ENCODE measurements at places on chromosomes 4 and X.

- DNase-seq: peak; percentile 45
Measured at GRCh38 chrX:39896951-39897740, 200.6 kb downstream of the BCOR start.

DNA sequence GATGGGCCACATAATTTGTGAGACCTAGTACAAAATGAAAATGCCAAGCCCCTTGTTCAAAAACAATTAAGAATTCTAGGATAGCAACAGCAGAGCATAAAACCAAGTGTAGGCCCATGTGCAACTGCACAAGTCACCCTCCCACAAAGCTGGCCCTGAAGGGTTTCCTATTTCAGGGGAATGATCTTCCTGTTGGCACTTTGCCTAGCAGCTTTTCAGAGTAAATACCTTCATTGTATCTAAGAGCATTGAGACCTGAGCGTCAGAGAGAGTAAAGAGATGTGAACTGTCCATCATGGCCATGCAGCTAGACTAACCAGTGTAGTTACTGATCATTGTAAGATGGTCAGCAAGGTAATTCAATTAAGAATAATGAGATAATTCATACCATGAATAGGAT, 113.6 kb downstream of the CNKSR2 start:
- DNase-seq: peak; percentile 52

GRCh38 chrX:17616936-17617335, 120.4 kb upstream of the SCML1 start:
- DNase-seq: no peak

DNA sequence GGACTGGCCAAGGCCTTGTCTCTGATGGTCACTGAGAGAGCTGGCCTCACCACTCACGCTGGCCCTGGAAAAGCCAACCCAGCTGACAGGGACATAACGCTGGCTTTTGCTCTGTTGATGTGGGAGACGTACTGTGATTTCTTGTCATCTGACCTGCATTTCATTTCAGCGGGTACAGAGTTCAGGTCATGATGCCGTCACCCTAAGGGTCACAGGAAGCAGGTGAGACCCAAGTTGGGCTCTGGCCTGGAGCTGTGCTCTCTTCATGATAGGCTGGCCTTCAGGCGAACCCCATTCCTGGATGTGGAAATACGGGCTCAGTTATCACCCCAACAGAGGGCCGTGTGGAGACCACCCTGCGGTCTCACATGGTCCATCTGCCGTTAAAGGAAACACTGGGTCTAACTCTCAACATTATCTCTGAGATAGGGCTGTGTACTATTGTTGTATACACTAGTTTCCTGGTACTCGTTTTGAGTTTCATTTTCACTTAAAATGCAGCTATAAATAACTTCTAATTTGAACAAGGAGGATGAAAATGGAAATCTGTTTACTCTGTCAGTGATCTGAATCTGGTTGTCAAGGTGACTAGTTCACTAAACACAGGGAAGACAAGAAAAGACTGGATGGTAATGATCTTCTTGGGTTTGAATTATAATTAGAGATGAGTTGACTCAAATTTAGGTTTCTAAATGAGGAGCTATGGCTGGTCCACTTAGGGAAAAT, 89.1 kb downstream of the TBC1D9 start:
- no peak for DNase-seq

- no peak for DNase-seq
Measured at GRCh38 chr4:3481783-3482393, 18.8 kb downstream of the DOK7 start.

DNA sequence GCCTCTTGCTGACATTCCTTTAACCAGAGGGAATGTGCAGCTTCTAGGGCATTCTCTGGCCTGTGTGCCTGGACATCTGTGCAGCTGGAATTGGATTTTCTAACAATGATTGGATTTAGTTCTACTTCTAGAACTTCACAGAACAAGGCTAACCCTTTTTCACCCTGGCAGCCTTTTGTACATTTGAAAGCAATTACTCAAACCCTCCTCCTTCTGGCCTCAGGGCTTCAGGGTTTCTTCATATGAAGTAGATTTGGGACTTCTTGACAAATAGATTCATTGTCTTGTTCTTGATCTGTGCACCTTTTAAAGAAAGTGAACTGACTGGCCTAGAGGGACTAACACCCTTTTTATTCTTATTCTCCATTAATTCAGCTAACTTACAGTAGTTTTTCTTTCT, 30.1 kb downstream of the SPATA18 start:
- DNase-seq: no peak

DNA sequence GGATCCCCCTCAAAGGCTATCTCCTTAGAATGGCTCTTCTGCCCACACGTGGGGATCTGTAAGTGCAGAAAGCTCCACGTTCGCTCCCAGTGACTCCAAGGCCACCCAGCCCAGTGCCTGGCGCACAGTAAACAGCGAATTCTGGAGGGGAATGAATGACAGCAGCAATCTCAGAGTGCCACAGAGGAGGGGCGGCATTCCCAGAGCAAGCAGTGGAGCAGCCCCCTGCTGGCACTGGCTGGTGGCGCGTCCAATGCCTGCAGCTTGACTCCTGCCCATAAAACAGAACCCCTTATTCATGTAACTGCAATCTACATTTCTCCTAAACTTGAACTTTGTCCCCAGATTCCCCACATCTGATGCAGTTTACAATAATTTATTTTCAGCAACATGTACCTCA, 6.9 kb upstream of the HELT start:
- DNase-seq: peak; percentile 24

- peak; percentile 12 for DNase-seq
Measured at GRCh38 chr4:11614426-11614825, 185.7 kb upstream of the HS3ST1 start.

DNA sequence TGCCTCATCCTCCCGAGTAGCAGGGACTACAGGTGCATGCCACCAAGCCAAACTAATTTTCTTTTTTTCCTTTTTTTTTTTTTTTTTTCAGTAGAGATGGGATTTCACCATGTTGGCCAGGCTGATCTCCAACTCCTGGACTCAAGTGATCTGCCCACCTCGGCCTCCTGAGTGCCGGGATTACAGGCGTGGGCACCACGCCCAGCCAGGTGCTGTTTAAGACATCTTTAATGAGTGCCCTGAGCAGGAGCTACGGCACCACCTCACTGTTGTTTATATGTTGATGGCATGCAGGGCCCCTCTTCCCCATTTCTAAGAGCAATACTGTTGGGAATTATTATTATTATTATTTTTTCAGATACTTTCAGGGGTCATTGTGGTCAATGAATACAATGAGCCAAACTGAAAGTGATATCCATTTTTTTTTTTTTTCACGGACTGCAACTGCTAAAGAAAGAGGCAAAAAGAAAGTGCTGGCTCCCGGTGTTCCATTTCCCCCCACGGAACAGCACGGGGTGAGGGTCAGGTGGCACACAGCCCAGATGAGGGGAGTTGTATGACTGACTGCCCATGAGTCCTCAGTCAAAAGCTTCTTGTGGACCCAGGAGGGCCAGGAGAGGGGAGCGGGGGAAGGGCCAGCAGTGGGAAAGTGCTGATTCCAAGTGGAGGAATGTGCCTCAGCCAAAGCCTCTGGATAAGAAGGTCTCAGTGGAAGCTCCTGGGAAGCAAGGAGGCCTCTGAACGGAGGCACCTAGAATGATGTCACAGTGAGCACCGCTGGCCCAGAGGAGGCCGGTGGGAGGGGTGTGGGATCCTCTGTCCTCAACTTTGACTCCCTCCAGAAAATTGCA, 101.8 kb upstream of the HPF1 start:
- DNase-seq: no peak

DNA sequence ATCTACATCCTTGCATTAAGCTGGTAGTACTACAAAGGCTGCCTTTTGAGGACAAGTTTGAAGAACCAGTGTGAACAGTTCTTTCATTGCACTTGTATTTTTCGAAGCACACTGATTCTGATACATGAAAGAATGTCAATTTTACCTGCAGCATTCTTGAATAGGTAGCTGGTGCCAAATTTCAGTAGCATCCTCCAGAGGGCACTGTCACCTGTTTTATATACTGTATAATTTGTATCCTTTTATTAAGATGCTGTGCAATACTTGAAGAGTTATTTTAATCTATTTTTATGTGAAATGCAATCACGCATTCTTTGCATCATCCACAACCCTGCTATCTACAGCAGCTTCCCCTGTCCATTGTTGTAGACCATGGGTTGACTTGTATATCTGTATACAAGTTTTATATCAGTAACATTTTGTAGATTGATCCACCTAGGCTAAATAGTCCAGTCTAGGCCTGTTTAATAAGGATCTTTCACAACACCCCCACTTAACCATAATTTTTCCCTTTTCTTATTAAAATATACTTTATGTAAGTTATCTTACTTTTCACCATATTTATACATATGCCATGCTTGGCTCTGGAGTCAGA, 325.7 kb downstream of the PCDH7 start:
- no peak for DNase-seq

DNA sequence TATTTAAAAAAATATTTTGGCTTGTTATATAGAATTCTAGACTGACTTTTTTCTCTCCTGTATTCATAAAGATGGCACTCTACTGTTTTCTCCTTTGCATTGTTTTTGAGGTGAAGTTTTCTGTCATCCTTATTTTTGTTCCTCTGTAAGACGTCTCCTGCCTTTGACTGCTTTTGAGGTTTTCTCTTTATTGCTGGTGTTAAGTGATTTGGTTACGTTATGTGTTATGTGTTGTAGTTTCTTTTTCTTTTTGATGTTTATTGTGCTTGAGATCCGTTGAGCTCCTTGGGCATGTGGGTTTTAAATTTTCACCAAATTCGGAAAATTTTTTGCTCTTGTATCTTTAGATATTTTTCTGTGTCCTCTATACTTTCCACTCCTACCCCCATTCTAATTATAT, 50.0 kb downstream of the KDM6A start:
- no peak for DNase-seq

GRCh38 chr4:149631629-149632028, 184.0 kb downstream of the IQCM start:
- no peak for DNase-seq

DNA sequence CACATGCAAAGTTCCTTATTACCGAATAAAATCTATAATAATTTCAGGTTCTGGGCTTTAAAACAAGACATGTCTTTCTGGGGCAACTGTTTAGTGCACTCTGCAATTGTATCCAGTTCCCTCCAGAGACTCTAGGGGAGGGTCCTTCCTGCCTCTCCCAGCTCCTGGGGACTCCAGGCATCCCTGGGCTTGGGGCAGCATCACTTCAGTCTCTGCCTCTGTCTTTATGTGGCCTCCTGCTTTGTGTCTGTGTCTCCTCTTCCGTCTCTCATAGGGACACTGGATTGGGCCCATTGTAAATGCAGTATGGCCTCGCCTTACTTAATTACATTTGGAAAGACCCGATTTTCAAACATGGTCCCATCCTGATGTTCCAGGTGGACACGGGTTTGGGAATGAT, 10.9 kb upstream of the ASMTL start:
- no peak for DNase-seq

- no peak for DNase-seq
Measured at GRCh38 chr4:139559089-139559479, 3.1 kb upstream of the SETD7 start.

DNA sequence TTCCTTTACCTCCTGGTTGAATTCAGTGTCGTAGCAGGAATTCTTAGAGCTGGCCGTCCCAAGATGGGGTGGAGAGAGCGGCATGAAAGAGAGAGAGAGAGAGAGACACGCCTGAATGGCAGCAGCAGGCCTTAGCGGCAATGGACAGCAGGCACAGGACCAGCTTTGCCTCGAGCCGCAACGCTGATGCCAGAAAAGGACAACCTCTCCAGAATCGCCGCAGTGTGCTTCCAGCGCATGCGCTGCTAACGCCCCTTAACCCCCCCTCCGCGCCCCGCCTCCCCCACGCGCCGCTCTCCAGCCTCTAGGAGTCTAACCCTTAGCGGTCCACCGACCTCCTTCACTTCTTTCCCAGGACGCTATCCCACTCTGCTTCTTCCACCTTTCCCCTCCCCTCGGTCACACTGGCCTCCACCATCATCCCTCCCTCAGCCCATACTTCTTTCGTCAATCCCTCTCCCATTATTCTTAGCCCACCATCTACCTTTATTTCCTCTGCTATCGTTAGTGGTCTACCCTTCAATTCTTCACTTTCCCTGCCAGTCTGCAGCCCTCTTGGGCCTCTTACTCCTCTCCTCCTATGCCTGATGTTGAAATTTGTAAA, 10.5 kb upstream of the ZCCHC13 start:
- peak; percentile 6 for DNase-seq

GRCh38 chr4:144787365-144788258, 141.7 kb downstream of the HHIP start:
- DNase-seq: peak; percentile 7

DNA sequence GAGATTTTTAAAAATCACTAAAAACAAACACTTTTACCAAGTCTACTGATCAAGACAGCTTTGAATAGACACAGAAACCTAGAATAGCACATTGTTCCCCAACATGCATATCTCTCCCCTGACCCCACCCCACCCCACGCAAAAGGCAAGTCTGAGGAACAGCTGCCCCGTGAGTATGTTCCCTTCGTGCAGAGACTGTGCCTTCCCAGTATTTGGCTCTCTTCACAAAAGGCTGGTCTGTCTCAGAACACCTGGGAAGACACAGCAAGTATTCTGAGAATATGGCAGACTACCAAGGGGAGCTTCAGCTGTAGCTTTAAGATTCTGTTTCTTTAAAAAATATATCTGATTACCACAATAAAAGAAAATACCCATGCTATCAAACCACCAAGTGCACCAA, 134.0 kb downstream of the SH3KBP1 start:
- DNase-seq: no peak

GRCh38 chrX:47129899-47130358, 14.6 kb downstream of the NDUFB11 start:
- no peak for DNase-seq

- peak; percentile 28 for DNase-seq
Measured at GRCh38 chr4:12633053-12633651, 851.0 kb downstream of the RAB28 start.

DNA sequence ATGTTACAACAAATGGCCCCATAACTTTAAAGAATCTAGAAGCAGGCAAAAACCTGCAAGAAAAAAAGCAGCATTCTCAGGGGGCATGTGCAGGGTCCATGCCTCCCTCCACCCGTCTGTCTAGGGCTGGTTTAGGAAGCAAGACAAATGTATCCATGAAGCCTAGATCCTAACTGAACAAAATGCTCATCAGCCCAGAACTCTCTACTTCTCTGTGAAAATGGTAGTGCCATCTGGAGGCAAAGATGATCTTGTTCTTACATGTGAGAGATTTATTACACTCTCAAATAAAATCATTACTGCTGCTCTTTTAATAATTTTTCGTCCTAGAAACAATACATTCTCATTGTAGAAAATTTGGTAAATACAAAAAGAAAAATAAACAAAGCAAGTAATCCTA, 26.7 kb downstream of the NR3C2 start:
- no peak for DNase-seq

DNA sequence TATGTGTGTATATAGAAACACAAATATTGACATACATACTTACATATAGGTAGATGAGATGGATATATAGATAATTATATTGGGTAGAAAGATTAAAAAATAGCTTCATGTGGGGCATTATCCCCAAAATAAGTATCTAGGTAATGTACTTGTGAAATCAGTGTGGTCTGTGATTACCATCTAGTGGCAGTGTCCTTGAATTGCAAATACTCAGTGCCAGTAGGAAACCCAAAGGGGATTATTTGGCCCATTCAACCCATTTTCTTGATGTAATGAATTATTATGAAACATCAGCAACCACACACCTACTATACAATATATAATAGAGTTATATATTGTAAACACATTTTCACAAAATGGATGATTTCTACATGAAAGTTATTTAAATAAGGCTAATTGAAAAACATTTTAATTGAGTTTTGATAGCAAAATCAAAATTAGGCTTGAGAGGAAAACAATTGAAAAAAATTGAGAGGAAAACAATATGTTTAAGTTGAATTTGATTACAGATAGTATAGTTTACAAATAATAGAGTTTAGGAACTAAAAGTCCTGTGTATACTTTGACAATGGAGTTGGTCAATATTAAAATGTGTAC, 389.4 kb downstream of the GALNTL6 start:
- DNase-seq: peak; percentile 48

All from T47D (cell line).